ENCODE measurements at places on chromosomes 2 and 18.

GRCh38 chr2:97910403-97911205 lies 85.1 kb downstream of the TMEM131 start:
- no peak for DNase-seq

GRCh38 chr2:9560628-9561027 lies 5.0 kb upstream of the ADAM17 start:
- DNase-seq: no peak

DNA sequence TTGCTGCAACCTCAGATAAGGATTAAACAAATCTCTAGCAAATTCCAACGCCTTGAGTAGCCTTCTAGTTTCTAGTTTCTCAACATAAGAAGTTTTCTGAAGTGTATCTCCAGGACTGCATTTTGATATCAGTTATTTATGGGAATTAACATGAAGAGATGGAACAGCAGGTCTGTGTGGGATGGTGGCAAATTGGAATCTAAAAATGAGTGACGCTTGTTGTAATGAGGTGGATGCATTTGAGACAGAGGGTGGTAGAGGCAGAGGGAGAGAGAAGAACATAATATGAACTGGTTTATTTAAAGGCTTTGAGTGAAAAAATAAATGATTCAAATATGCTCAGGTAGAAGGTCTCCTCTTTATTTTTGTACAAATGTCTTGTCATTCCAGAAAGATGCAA lies 446.8 kb upstream of the GCFC2 start:
- no peak for DNase-seq

DNA sequence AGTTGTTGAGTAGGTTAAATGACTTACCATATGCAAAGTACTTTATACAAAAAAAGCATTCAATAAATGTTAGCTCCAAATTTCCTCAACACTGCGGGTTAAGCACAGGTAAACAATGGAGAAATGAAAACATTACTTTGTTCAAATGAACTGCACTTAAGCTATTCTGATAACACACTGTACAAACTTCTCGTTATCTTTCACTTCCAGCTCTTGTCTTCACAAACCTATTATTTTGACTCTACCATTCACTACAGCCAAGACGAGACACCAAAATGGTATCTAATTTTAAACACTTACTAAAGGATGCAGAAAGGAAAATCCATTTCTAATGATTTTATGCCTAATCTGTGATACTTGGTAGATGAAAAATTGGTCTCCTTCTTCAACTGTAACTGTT lies 43.8 kb downstream of the SLC40A1 start:
- DNase-seq: no peak

DNA sequence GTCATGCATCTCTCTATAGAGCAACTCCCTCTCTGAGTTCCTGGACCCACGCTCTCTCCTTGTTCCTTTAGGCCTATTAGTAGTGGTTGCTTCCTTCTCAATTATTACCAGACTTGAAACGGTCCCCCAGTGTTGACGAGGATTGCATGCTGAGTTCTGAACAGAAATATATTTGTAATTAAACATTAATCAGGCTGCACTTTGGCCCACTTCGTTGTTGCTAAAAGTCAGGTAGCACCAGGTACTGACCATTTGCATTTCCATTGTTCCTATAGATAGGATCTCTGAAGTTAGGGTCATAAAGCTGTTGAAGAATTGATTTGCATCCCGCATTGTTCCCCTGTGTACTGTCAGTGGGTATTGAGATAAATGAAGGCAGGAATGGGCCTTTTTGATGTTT lies 36.9 kb upstream of the TTR start:
- DNase-seq: no peak
